ENCODE measurements at places on chromosomes 12 and 14.

DNA sequence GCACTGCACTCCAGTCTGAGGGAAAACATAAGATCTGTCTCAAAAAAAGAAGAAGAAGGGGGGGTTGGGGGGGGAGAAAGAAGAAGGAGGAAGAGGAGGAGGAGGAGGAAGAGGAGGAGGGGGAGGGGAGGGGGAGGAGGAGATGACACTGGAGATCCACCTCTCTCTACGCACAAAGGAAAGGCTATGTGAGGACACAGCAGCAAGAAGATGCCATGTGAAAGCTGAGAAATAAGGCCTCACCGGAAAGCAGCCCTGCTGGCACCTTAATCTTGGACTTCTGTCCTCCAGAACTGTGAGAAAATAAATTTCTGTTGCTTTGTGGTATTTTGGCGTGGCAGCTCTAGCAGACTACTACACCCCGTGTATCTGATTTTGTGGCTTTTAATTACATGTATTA is 477.9 kb downstream of the MED13L start:
- DNase-seq, result no peak

DNA sequence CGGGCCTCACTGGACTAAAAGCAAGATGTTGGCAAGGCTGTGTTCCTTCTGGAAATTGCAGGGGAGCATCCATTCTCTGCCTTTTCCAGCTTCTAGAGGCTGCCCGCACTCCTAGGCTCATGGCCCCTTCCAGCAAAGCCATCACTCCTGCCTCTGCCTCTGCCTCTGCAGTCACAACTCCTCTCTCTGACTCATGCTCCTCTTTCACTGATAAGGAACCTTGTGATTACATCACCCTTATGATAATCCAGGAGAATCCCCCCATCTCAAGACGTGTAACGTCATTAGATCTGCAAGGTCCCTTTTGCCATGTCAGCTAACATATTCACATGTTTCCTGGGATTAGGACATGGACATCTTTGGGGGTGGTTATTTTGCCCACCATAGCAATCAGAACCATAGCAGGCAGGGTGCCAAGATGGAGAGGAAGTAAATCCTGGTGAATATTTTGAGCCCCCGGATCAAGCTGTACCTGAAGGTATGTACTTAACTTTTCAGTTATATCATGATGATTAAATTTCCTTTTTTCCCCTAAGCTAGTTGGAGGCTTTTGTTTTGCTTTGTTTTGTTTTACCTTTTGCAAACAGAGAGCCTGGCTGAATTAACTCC is 123.6 kb downstream of the SCARB1 start:
- DNase-seq, result no peak

DNA sequence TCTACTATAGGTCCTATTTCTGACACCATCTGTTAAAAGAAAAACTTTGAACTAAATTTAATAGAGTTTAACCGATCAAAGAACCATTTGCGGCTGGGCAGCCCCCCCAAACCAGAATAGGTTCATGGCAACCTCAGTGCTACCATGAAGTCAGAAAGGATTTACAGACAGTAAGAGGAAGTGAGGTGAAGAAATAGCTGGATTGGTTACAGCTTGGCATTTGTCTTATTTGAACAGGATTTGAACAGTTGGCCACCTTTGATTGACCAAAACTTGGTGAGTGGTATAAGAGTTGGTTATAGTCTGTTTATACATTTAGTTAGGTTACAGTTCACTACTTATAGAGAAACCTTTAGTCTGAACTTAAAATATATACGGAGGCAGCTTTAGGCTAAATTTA is 88.9 kb downstream of the TXNDC16 start:
- no peak for DNase-seq

DNA sequence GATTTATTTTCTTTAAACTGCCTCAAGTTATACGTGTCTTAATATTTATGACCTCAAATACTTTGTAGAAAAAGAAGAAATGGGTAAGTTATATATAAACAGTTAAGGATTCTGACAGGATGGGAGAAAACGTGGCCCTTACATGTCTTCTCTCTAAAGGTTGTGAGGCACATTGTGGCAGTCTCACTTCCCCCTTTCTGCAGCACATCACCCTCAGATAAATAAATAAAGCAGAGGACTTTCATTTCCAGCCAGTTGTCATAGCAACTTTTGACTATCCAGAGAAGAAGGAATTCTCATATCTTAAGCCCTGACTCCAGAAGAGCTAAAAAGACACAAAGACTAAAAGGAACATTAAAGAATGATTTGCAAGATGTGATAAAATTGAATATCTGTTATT is 28.8 kb upstream of the CEP83 start:
- no peak for DNase-seq

GRCh38 chr14:105853089-105853906 is 326.9 kb downstream of the TMEM121 start:
- peak; percentile 95 for DNase-seq

DNA sequence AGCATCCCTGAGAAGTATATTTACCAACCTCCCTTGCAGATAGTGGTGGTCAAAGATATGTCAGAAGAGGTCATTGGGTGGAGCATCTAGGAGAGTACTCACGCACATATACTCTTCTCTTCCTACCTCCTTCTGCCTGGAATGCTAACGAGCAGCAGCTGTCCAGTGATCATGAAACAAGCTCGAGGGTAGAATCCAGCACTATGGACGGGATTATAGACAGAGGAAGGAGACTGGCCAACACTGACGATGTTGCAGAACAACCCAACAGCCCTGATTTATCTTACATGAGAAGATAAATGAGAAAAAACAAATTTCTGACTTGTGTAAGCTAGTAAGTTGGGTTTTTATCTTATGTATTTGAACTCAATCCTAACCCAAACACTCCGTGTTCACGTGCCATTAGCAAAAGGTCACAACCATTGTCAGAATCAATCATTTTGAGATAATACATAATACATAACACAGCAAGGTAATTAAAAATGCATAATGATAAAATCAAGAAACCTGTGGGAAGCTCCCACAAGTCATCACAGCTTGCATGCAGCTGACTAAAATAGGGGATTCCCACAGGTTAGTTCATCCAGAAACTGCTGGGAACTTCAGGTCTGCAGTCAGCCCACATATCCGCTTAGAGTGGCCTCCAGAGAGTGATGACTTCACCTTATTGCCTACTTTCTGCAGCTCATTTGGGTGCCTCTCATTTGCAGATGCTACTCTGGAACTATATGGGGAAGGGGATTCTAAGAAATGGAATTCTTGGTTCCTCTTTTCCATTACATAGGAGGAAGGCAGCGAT is 36.3 kb upstream of the STK38L start:
- no peak for DNase-seq

GRCh38 chr14:30016002-30016401 is 88.4 kb upstream of the PRKD1 start:
- no peak for DNase-seq

GRCh38 chr14:75010472-75011093 is 7.9 kb downstream of the EIF2B2 start:
- DNase-seq, result no peak

- no peak for DNase-seq
These were observed 13.6 kb upstream of the TFCP2 start for GRCh38 chr12:51186465-51187085.

GRCh38 chr14:103066399-103066798 is 9.1 kb upstream of the CDC42BPB start:
- DNase-seq, result no peak

DNA sequence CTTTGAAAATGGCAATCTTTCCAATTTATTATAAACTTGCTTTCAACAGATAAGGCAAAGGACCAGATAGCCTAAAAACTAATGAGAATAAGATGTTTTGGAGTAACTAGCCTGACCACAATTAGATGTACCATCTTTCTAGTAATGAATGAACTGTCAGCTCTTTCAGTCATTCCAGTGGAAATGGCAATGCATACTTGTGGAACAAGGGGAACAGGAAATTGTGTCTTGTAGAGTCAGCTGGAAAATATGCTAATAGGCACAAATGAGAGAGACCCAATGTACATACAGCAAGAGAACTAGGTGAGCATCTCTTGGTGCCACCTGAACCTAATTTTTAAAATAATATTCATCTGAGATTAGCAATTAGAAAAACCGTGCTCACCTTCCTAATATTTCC is 76.1 kb upstream of the GPHB5 start:
- DNase-seq, result no peak

- no peak for DNase-seq
These were observed 44.0 kb downstream of the SMUG1 start for GRCh38 chr12:54144738-54145137.

DNA sequence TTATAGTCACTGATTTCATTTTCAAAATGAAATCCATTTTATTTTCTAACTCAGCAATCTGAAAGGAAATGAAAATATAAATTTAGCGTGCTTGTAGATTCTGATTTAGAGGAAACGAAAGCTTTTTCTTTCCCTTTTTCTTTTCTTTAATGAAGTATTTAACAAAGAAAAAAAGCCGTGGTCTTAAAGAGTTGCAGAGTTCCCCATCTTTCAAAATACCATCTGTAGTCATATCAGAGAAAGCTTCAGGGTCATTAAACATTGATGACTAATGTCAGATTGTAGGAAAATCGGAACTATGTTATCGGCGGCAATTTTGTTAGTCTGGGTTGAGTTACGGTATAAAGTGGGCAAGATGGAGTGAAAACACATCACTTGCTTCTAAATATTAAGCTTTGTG is 32.3 kb downstream of the DRAM1 start:
- no peak for DNase-seq

DNA sequence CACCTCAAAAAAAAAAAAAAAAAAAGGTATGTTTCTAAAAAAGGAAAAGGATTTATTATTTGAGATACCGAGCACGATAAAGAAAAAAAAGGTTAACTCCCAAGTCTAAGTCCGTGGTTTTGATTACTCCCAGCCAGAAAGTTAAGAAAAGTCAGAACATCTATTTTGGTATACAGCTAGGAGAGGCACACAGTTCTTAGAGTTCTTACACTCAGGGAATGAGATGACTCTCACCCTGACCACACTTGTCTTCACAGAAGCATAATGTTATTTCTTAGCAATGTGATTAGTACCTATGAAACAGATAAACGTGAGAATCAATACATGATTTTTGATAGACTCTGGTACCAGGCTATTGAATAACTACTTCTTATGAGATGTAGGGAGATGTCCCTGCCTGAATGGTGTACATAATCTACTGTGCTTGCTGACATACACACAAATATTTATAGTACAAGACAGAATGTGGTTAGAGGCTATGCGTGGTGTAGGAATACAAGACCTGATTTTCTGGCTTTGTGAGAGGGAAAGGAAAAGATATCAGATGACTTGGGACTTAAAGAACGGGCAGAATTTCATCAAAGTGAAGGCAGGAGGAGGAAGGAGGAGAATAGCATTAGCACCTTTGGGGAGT is 31.6 kb downstream of the LIMA1 start:
- DNase-seq, result no peak

GRCh38 chr14:62796431-62796830 is 248.8 kb downstream of the KCNH5 start:
- no peak for DNase-seq

GRCh38 chr14:21199611-21200560 is 44.0 kb upstream of the OR5AU1 start:
- DNase-seq, result no peak

DNA sequence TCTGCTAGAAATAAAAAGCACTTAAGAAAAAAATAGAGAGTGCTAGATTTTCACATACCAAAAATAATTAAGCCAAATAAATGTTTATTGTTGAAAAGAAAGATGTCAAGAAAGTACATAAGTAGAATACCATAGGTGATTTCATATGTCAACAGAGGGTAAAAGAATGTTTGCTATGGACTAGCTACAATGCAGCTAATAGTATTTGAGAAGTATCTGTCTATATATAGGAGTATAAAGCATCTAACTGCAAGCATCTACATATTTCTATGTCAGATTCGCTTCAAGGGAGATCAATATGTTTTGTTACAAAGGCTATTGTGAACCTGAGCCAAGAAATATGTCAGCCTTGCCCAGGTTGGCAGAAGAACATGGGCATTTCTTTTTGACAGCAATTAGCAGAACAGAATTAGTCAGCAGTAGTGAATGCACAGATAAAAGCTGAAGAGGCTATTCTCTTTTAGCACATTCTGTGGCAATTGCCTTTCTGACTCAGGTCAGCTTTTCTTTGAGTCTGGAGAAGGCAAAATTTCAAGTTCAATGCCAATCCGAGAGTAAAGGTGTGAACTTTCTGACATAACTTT is 140.1 kb downstream of the ALG10B start:
- no peak for DNase-seq

DNA sequence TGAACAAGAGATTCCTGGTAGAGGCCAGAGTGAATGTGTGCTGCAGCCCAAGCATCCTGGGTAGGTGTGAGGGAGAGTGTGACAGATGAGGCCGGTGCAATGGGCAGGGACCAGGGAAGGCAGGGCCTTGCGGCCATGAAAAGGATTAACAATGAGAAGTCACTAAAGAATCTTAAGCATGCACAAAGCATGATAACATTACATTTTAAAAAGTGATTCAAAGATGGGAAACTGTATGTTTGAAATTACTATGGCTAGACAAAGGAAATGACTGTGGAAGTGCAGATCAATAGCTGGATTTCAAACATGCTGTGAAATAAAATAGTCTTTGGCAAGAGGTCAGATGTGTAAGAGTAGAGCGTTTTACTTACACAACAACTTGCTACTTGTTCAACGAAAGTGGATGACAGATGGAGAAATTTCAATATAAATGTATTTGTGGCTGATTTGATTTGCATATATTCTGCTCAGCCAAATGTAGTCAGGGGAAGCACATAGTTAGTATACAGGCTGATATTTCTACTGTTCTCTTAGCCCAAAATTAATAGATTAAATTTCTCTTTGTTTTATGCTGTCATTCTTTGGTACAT is 175.5 kb downstream of the CCDC59 start:
- no peak for DNase-seq

Data from BE2C (cell line).